Astrocyte (in vitro differentiated cells and primary cell): ENCODE measurements at places on chromosomes 2 and 18. TPM values are rescaled to one million over a fixed set of nuclear protein-coding genes. Genes with fewer than 3 reads are reported as not detected.

DNA sequence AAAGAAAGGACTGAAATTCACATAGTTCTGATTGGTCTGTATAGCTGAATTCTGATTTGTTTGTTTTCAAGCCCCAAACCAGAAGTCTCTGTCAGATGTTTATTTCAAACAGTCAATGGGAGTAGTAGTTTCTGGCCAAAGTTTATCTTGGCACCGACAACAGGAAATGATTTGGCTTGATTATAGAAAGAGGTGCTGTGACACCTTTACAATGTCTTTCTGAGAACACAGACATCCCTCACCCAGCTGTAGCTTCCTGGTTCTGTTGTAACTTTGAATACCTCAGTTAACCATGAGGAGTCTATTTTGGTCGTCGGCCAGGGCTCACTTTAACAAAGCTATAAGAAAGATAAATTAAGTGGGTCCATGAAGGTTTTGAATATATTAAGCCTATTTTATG is 545.0 kb upstream of the ZNF804A start:
- DNase-seq, result no peak

DNA sequence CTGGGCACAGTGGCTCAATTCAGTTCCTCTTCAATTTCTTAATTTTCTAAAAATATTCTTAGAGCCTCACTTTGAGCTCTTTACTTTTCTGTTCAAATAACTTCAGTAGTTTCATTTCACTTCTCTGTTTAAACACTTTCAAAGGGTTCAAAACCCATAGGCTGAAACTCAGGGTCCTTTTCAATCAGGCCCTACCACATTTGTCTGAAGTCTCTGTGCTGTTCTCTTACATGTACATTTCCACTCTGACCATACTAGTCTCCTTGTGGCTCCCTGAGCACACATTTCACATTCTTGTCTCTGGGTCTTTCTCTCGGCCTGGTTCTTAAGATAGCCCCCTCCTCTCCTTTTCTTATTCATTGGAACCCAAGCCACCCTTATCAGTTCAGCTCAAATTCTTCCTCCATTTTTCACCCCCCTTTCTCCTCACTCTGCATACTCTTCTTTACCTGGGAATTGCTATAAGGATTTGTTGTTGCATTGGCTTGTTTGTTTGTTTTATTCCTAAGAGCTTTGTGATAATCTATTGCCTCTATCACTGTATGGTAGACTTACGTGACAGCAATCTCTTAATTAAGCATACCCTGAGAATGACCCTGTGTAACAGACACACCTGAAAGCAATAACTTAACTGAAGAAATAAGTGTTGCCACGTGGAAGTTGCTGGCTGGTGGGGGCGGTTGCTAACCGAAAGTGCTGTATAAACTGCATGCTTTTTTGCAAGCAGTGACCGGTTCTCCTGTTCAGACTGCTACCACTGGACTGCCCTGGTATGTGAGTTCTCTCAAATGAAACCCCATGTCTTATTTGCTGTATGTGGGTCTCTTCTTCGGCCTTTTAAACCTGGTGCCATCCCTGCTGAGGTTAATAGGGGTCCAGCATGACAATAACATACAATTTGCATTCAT is 27.7 kb upstream of the ACADL start:
- DNase-seq, result no peak

- DNase-seq, result no peak
Observed at GRCh38 chr2:202378001-202378400, 1.9 kb downstream of the BMPR2 start.

GRCh38 chr2:25971596-25971995 is 10.7 kb downstream of the KIF3C start:
- no peak for DNase-seq

- DNase-seq, result no peak
Observed at GRCh38 chr2:240731178-240731545, 39.5 kb downstream of the AQP12A start.

Gene MLPH
- total RNA-seq, result 14.2 and 16.2 TPM in 2 replicates

DNA sequence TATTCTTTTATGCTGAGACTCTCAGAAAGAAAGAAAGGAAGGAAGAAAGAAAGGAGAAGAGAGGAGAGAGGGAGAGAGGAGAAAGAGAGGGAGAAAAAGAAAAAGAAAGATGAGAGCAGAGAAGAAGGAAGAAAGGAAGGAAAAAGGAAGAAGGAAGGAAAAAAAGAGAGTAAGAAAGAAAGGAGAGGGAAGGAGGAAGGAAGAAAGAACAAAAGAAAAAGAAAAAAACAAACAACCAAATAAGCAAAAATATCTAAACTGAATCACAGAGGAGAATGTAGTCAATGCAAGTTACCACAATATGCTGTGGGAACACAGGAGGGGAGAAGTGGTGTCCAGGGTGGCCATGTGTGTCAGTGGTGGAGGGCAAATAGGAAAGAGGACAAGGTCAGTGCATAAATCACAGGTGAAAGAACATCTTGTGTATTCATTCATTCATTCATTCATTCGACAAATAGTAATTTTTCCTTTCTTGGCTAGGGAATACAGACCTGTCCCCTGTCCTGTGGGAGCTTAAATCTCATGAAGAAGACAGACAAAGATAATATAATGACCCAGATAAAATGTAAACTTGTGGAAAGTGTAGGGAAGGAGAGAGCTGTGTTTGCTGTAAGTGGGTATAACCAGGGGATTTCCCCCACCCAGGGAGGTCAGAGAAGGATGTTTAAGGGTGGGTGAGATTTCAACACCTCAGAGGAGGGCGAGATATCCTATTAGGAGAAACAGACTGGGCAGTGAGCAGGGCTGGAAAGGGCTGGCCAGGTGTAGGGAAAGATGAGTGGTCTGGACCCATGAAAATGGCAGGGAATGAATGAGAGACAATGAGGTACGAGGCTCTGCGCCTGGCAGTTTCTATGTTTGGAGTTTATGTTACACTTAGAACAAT is 50.7 kb downstream of the IL1R2 start:
- no peak for DNase-seq

Gene CTNNA2
- total RNA-seq, result 3.9 and 4.3 TPM in 2 replicates

Gene RPRD1A
- 53.3 and 62.6 TPM in 2 replicates for total RNA-seq
